ENCODE measurements at places on chromosomes 1 and 21. TPM values are rescaled to one million over a fixed set of nuclear protein-coding genes. Genes with fewer than 3 reads are reported as not detected.

GRCh38 chr1:220841293-220841692 lies 38.0 kb upstream of the HLX start:
- no peak overlapping the region for H3K4me3 ChIP-seq
- no peak overlapping the region for H3K27ac ChIP-seq
- no peaks in the 10 kb centered on the region for H3K36me3 ChIP-seq
- H3K27me3 ChIP-seq, result no peaks in the 10 kb centered on the region

DNA sequence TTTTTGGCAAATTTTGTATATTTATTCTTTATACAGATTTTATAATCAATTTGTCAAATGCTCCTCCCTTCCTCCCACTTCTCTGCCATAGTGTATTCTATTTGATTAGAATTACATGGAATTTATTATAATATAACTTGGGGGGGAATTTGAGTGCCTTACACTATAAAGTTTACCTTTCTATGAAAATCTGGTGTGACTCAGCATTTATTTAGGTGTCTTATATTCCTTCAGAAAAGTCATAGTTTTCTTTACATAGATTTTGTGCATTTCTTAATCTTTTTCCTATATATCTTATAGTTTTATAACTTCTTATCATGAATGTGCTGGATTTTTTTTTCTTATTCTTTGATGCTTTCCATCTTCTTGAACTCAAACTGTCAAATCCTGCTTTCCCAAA lies 21.3 kb downstream of the FASLG start:
- H3K27me3 ChIP-seq, result no peaks in the 10 kb centered on the region
- DNase-seq, result no peak
- peaks cover 6% of the 10 kb centered on the region for H3K4me1 ChIP-seq
- no peak overlapping the region for H3K4me3 ChIP-seq

- H3K27me3 ChIP-seq, result peaks cover 4% of the 10 kb centered on the region
- no peak for DNase-seq
- no peak overlapping the region for H3K27ac ChIP-seq
- no peak overlapping the region for H3K4me3 ChIP-seq
- H3K36me3 ChIP-seq, result no peaks in the 10 kb centered on the region
Observed at GRCh38 chr1:29392036-29392435, 155.7 kb downstream of the PTPRU start.

GRCh38 chr21:46203203-46203600 lies 18.9 kb upstream of the SPATC1L start:
- no peak overlapping the region for H3K27ac ChIP-seq
- no peaks in the 10 kb centered on the region for H3K4me1 ChIP-seq
- no peaks in the 10 kb centered on the region for H3K27me3 ChIP-seq
- H3K4me3 ChIP-seq, result no peak overlapping the region
- no peak for DNase-seq
- H3K36me3 ChIP-seq, result peaks cover 37% of the 10 kb centered on the region

GRCh38 chr1:119490925-119491324 lies 16.1 kb upstream of the HSD3B1 start:
- no peaks in the 10 kb centered on the region for H3K27me3 ChIP-seq
- no peak overlapping the region for H3K27ac ChIP-seq
- no peak for DNase-seq
- no peaks in the 10 kb centered on the region for H3K4me1 ChIP-seq

The SLC9C2 gene
- total RNA-seq, result not detected

The TNFSF18 gene
- 0.11 TPM for total RNA-seq

The MCOLN3 gene
- 0.36 TPM for total RNA-seq

Data from cardiac muscle cell (in vitro differentiated cells and primary cell).